Renal pelvis (tissue), 12 donors: ENCODE measurements at places on chromosomes 5 and 9.

- no peak for DNase-seq
Measured at GRCh38 chr5:140671472-140672125, 1.8 kb downstream of the DND1 start.

DNA sequence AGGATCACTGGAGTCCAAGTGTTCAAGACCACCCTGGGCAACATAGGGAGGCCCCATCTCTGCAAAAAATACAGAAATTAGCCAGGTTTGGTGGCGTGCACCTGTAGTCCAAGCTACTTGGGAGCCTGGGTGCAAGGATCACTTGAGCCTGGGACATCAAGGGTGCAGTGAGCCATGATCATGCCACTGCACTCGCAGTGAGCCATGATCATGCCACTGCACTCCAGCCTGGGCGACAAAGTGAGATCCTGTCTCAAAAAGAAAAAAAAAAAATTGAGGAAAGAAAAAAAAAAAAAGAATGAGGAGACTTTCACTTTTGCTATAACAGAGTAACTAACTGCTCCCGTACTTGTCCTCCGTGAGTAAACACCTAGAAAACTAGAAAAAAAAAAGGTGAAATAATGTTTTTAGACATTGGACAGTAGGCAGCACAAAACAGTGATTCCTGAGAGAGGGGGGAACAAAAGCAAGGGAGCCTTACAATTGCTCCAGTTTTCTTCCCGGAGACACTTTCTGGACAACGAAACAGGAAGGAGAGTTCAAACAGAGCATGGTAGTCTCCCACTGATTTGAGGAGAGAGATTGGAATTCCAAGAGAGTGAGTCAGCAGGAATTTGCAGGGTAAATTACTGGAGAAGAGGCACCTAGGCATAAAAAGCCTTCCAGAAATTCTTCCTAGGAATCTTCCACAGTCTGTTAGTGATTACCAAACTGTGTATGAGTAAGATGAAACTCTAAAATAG is 6.9 kb upstream of the ZBTB5 start:
- DNase-seq: peak; percentile 71

DNA sequence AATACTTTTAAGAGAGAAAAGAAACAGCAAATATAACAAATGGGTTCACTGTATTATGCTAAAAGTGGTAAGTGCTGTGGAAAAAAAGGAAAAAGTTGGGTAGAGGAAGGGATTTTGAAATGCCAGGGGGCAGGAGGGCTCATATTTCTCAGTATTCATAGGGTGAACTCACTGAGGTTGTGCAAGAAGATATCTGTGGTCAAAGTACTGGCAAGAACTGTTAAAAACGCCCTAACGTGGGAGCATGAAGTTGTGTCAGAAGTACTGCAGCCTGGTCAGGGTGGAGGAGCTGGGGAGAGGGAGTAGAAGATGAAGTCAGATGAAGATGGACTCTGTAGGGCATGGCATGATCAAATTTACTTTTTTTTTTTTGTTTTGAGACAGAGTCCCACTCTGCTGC is 31.2 kb upstream of the SLC28A3 start:
- DNase-seq: no peak

- DNase-seq: no peak
Measured at GRCh38 chr5:162824360-162824759, 613.0 kb upstream of the CCNG1 start.

GRCh38 chr9:25225938-25226760 is 452.1 kb downstream of the TUSC1 start:
- no peak for DNase-seq

- no peak for DNase-seq
Measured at GRCh38 chr5:157779221-157779620, 35.7 kb downstream of the LSM11 start.

DNA sequence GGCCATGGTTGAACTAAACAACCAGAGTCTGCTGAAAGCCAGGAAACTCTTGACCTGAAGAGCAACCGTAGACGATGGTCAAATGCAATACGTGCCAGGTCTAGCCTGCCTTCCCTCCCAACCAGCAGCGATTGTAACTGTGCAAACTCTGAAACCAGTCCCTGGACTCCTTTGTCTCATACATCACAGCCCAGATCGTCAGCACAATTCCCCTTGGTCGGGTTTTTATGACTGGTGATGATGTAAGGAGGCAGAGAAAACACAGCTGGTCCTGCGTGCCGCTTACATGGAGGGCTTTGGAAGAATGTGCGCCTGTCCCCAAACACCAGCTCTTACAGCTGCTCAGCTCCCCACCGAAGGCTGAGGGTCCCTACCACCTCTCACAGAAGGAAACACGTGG is 24.6 kb downstream of the SMIM23 start:
- peak; percentile 45 for DNase-seq

DNA sequence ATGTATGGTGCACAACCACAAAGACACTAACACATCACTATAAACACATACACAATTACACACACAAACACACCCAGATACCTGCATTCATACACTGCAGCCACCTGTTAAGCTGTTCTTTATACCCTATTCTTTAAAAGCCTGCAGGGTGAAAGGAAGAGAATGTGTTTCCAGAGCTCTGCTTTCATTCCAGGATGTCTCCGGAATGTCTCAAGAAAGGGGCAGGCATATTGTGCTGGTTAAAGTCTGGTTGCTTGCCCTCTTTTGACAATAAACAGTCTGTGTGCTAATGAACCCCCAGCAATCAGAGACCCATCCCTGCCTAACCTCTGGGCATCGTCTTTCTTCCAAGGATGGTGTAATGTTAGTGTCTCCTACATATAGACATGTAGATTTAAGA is 181.6 kb downstream of the EPB41L4A start:
- no peak for DNase-seq

DNA sequence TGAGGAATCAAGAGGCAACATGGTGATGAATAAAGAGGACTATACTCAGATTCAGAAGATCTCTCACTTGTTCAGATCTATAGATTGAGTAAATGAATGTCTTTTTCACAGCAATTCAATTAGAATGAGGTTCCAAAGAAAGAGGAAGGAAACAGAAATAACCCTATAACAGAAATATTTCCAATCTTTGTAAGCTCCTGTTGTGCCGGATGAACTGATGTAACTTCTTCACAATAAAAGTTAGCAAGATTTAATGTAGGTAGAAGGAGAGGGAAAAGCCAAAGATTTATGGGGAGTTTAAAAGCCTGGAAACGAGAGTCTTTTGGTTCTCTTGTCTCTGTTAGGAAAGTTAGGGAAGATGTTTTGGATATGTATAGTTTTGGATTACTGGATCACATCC is 92.1 kb downstream of the PBX3 start:
- DNase-seq: no peak

DNA sequence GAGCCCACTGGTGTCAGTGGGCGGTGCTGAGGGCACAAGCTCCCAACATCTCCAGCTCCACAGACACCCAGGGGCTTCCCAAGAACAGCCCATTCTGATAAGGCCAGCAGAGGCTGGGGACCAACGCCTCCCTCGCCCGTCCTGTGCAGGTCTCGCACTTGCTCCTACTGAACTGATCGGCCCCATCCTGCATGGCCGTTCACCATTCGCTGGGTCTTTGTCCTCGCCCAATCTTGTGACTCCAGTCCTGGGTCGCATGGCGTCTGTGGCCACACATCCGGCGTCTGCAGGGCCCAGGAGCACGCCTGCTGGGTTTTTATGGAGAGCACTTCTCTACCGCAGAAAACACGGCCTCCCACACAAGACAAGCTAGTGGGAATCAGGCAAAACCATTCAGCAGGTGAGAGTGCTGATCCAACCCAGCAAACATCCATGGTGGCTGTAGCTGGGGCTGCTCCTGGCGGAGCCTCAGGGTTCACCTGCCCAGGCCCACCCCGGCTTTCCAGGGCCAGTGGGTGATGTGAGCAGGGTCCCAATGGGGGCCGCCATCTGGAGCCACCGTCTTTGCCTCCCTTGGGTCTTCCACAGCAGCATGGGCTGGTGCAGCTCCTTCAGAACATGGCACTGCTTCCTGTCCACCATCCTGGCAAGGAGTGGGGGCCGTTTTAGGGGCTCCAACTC is 7.4 kb downstream of the LRRC14B start:
- DNase-seq: no peak

DNA sequence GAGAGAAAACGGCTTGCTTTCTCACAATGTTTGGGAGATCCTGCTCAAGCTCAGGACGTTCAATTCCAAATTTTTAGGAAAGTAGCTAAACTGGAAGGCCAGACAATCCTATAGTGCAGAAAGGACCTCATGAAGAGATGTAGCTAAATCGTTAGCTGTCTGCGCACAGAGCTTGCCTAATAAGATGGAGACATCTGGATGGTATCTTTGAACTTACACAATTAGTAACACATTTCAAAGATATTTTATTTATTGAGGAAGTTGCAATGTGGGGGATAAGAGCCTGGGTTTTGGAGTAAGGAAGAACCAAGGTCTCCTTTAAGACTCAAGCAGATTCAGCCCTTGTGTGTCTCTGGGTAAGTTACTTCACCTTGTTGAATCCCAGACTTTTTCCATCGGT is 28.6 kb upstream of the RAB14 start:
- DNase-seq: no peak
